ENCODE measurements at places on chromosomes 11 and 22.

DNA sequence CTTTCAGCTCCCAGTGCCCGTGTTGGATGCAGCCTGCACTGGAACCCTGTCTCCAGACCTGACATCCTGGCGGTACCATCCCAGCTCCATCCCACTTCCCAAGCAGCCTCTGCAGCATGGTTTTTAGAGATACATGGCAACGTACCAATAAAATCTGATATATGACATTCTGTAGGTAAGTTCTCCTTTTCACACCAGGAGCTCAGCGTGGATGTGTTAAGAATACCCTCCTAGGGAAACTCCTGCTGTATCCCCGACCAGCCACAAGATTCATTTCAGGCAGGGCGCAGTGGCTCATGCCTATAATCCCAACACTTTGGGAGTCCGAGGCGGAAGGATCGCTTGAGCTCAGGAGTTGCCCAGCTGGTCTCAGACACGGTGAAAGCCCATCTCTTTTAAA, 15.4 kb downstream of the APOL5 start:
- DNase-seq = no peak

DNA sequence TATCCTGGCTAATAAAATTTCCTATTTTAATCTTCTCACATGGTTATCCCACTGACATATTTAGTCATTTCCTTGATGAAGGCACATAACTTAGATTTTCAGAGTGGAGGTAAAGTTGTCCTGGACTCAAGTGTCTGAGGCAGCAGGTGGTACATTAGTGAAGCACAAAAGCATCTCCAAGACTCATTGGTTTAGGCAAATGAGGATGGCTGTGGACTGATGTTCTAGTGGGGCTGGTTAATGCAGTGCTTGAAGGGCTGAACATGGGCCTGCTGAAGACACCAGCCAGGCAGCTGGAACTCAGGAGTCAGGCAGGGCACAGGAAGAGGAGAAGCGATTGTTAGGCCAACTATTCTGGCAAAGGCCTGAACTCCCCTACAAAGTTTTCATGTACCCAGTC, 76.3 kb upstream of the SESN3 start:
- no peak for DNase-seq

- no peak for DNase-seq
These were observed 45.4 kb downstream of the SOX6 start for GRCh38 chr11:16310943-16311342.

DNA sequence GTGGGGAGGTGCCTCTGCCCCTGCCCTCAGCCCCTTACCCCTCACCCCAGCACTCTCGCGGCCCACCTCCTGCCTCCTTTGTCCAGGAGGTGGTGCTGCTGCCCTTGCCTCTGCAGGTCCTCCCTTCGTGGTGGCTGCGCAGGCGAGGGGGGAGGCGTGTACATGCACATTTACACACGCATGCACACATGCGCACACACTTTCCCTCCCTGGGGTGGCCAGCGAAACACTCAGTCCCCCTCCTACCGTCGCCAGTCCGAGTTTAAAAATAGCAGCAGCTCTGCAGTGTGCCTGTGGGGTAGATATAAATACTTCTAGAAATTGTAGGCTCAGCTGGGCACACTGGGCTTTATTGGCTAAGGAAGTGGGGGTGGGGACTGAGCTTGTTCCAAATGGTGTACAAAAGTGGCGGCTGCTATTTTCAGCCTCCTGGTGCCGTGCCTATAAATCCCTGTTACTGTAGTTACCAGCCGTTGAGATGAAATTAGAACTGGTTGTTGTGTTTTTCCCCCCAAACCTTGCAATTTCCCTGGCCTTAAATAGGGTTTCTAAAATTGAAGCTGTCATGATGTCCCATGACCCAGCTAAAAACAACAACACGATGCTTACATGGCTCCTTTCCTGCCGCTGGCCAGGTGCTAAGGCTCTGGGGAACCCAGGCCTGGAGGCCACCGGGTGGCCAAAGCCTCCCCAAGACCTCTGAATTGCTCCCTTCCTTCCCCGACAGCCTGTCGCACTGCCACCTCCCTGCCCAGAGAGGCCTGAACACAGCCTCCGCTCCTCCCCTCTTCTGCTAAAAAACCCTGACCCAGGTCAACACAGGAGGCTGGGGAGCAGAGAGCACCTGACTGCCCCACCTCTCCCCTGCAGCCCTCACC, 12.4 kb downstream of the PICK1 start:
- DNase-seq = no peak

GRCh38 chr11:9066433-9066925, 24.9 kb downstream of the SCUBE2 start:
- DNase-seq = no peak

GRCh38 chr11:58594826-58595225, 16.0 kb downstream of the ZFP91 start:
- DNase-seq = no peak

DNA sequence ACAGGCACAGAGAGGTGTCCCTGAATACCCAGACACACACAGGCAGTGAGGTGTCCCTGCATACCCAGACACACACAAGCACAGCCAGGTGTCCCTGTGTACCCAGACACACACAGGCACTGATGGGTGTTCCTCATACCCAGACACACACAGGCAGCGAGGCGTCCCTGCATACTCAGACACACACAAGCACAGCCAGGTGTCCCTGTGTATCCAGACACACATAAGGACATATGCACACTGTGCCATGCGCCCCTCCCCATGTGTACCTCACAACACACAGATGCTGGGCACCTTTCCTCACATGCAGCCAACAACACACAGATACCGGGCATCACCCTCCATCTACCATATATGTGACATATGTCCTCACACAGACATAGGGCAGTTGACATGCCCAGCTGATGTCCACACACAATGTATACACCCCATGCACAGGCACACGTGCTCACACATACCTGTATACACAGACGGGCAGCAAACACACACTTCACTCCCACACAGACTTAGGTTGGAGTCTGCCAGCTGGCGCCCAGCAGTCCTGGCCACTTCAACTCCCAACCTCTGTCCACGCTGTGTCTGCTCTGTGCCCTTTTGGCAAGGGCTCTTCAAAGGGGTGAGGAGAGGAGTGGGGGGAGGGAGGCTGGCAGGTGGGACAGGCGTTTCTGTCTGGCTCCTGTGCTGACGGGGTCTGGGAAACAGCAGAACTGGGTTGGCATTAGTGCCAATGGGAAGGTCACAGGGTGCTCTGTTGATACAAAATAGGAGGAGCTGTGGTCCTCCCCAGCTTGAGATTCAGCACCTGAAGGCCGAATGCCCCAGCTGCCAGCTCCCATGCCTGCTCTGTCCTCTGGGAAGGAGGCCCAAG, 69.4 kb upstream of the ALX4 start:
- DNase-seq = no peak

DNA sequence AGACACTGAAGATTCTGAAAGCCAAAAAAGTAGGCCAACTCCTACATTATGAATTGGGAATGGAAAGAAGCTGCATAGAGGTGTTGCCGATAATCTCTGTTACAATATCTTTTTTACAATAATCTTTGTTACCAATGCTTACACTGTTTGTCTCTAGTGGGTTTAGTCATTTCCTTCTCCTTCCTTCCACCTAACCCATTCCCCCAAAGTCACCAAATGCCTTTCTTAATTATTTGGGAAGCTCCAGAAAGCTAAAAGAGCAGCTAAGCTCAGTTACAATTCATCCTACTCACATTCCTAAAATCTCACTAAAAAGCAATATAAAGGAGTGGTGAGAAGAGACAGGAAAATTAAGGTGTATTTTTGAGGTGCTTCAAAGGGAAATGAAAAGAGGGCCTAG, 313.7 kb downstream of the SWAP70 start:
- DNase-seq = no peak

DNA sequence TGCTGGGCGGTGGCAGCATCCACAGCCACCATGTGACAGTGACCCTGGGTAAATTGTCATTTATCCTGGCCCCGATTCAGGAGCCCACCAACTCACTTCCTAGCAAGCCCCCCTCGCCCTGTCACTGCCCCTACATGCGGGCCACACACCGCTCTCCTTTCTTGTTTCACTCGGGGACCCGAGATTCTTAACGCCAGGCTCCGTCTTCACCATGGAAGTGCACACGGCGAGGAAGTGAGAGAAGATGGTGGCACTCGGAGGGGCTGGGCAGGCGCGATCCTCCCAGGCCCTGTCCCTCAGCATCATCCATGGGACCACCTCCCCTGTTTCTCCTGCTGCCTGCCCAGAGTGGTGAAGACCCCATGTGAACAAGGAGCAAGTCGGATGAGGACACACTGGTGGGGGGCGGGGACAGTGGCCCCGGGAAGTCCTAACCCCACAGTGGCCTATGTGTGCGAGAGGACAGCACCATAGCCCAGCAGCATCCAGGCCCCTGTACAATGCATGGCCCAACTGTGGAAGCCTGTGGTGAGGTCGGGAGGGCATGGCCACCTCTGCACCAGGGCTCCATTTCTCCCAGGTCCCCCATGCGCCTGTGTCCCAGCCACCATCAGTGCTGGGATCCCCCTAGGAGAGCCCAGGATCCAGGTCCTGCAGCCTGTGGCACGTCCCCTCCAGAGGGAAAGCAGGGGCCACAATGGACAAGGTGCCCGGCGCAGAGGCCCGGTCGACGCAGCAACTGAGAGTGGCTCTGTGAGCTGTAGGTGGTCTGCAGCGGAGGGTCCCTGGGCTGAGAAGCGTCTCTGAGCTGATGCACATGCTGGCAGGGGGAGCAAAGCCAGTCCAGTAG, 262.8 kb downstream of the BRD1 start:
- no peak for DNase-seq

- no peak for DNase-seq
These were observed 65.8 kb downstream of the APIP start for GRCh38 chr11:34850334-34850733.

GRCh38 chr11:62419943-62420342, 1.1 kb downstream of the SCGB1A1 start:
- no peak for DNase-seq

DNA sequence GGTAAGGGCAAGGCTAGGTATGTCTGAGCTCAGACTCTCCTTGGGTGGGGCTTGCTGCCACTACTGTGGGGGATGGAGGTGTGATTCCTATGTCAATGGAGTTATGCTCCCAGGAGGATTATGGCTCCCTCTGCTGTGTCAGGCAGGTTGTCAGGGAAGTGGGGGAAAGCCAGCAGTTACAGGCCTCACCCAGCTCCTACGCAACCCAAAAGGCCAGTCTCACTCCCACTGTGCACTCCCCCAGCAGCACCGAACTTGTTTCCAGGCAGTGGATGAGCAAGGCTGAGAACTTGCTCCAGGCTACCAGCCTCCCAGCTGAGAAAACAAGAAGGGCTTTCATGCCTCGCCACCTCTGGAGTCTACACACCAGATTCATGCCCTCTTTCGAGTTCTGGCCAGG, 18.2 kb downstream of the C11orf91 start:
- DNase-seq = no peak

- DNase-seq = no peak
These were observed 18.1 kb upstream of the CADM1 start for GRCh38 chr11:115522302-115522701.

DNA sequence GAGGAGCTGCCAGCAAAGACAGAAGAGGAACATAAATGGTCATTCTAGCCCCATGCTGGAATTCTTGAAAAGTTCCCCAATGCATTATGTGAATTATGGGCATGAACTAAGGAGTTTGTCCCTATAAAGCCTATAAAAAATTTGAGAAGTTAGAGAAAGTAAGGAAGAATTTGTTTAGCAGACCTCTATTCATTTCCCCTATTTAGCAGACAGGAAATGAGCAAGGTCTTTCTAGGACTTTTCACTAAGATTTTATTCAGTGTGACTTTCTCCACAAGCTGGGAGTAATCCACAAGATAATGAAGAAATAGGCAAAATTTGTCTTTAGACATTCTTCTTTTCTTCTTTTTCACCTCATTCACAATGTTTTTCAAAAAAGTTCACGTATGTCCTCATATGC, 20.0 kb downstream of the PRRG4 start:
- DNase-seq = no peak

- no peak for DNase-seq
These were observed 195.0 kb upstream of the KIRREL3 start for GRCh38 chr11:127195501-127196120.

GRCh38 chr11:1075341-1075911, 752 bp downstream of the MUC2 start:
- DNase-seq = no peak

Data from activated naive CD4-positive, alpha-beta T cell treated with Interleukin-2 at 50 U/mL for 16 hours (primary cell).